HFFc6 (cell line): ENCODE measurements at places on chromosomes 7 and 10.

- DNase-seq: no peak
These were observed 24.1 kb downstream of the HIPK2 start for GRCh38 chr7:139753693-139754111.

DNA sequence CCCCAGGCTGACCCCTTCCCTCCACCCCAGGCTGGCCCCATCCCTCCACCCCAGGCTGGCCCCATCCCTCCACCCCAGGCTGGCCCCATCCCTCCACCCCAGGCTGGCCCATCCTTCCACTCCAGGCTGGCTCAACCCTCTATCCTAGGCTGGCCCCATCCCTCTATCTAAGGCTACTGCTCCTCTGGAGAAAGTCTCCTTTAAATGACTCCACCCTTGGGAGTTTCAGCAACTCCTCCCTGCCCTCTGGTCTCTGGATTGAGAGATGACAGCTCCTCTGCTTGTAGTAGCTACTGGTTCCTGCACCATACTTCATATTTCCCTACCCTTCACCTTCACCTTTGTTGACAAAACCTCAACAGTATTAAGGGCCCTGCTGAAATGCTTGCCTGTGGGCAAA is 8.5 kb downstream of the PRLHR start:
- no peak for DNase-seq

DNA sequence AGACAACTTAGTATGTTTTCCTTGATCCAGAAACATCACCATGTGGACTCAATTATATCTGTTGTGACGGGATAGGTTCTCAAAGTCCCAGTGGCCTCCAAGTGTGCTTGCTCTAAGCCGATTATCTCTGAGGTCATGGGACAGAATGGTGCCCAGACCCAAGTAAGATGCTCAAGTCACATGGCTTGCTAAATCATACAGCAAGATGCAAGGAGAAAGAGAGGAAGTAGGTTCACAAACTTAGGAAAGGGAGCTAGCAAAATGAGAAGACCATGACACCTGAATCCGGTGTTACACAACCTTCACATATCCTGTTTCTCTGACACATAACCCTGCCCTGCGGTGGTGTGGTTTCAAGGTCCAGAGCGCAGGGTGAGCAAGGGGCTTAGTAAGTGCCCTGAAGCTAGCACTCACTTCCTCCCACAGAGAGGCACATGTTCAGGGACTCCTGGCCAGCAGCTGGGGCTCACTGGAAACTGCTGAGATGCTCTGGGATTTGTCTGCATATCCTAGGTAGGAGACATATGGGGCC is 590.9 kb upstream of the ANKRD30A start:
- DNase-seq: no peak

DNA sequence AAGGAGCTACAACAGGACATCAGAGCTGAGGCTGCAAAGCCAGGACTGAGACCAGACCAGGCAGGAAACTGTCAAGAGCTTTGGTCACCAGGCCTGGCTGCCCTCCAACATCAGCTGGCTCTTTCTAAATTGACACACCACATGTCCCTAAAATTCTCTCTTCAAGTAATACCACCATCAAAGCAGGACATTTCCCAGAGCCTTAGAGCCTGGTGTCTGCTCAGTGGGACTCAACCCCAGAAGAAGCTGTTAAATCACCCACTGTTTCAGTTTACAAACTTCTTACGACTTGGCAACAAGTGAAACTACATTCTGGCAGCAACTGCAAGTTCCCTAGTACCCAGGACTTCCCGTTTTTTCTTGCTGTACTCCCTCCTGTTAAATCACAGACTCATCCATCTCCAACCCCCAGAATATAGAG is 3.8 kb upstream of the IL6 start:
- DNase-seq: peak; percentile 34

DNA sequence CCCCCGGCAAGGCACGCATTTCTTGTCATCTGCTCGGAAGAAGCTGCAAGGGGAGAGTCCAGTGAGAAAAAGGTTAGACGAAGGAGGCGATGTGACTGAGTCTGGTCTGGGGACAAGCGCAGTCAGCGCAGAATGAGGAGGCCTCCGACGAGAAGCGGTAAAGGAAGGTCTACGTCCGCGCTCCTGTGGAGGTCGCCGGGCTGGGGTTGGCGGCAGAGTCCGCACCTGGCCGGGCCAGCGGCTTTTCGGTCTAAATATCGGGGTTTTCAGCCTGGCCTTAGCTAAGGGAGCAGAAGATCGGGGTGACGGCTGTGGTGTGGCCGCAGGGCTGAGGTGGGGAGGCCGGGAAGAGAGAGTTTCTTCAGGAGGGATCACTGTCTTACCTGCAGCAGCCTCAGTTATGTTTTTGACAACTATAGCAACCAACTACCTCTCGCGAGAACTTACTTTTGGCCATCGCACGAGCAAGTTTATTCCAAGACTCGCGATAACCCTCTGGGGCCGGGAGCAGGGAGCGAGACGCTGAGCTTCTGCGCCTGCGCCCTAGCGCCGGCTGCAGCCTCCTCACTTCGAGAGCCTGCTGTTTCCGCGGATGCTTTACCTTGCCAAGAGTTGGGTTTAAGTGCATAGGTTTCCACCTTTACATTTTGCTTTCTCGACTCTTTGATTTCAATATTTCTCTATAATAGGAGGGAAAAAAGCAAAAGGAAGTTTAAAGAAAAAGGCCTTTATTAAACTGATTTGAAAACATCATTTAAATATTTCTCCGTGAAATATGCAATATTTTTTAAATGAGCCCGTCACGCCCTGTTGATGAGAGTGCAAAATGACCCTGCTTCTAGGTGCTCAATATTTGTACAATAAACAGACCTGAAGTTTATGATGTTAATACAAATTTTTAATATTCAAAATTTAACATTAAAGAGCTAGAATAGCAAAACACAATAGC is at the start of gene CFAP70:
TSS of gene CFAP70 (minus strand) at position 534 of the 949 bp plus-strand sequence. CDS start 4,068 bp downstream, outside the sequence.
- DNase-seq: peak; percentile 93

GRCh38 chr7:108142675-108143259 is 12.6 kb upstream of the LAMB4 start:
- DNase-seq: no peak

GRCh38 chr10:114810926-114811325 is 10.7 kb upstream of the FHIP2A start:
- no peak for DNase-seq

DNA sequence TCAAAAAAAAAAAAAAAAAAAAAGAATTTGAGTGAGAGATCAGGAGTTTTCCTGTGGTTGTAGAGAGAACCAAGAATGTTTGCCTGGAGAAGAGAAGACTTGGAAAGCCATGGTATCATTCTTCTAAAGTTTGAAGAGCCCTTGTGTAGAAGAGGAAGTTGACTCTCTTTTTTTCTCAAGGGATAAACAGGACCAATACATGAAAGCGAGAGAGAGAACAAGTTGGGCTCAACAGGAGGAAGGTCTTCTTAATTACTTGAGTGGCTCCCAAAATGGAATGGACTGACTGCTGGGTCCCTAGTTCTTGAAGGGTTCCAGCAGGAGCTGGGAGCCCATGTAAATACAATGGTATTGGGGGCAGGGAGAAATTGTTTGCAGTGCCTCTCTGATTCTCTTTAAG is 173.3 kb upstream of the ADO start:
- DNase-seq: no peak

- DNase-seq: no peak
These were observed 496.3 kb upstream of the KLF6 start for GRCh38 chr10:4281190-4281825.

DNA sequence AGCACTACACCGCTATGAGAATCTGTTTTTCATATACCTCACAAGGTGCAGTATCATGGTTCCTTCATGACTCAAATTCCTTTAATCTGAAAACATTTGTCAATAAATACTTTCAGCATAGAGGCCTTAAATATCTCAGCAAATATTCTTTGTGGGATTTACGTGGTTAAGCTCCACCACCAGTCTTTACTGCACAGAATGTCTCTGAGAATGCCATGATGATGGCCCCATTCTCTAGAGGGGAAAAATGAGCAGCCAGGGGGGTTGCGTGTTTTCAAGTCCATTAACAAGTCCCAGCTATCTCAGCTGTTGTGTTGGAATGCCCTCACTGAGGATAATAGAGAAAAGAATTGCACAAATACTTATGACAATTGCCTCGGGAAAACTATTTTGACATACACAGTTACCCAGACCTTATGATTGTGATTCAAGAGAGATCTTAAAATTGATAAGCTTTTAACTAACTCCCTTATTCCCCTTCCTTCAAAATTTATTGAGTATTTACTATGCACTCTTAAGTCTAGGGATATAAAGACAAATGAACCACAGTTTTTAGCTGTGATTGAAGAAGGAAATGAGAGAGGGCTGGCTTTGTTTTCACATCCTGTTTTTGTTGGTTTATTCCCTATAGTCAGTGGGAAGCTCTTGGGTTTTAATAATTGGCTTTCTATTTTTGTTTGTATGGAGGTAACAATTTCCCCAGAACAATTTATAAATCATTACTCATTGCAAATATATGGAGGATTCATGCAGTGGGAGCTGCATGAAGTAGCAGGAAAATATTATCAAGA is 176.5 kb upstream of the VWC2 start:
- no peak for DNase-seq

- peak; percentile 30 for DNase-seq
These were observed 11.8 kb upstream of the TIAL1 start for GRCh38 chr10:119608316-119609155.

GRCh38 chr7:148480479-148481146 is 110.0 kb upstream of the C7orf33 start:
- DNase-seq: no peak

DNA sequence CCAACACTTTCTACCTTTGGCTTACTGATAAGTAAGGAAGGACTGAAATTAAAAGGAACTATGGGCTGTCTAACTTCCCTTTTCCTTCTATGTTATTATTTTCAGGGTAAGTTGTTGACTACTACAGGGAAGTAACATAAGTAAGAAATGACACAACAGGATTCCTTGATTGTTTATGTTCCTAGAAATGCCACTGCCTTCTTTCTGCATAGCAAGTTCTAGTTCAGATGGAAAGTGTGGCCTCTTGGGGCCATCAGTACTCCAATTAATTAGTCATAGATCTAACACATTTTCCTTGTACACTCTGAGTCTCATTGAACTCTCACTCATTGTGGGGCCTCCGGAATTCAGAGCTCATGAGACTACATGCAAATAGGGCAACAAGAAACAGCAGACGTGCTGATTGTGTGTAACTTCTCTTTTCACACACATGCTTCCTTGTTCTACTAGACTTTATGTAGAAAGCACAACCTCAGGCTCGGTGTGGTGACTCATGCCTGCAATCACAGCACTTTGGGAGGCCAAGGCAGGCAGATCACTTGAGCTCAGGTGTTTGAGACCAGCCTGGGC is 35.3 kb upstream of the HIBADH start:
- peak; percentile 30 for DNase-seq

- no peak for DNase-seq
These were observed 75.9 kb upstream of the PCBD1 start for GRCh38 chr10:70964245-70964644.

DNA sequence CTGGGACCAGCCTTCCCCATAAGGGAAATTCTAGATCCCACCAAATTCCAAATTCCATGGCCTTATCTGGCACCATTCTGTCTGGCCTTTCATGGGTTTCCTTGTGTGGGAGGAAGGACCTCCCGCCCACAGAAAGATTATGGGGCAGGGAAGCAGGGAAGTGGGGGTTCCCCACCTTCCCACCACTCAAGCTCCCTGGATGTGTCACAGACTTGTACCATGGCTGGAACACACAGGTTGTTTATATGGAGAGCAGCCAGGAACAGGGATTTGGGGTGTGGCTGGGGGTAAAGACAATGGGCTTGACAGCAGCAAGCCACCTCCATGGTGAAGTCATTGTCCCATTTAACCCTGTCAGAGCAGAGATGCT is 18.3 kb downstream of the UNC5B start:
- DNase-seq: no peak

DNA sequence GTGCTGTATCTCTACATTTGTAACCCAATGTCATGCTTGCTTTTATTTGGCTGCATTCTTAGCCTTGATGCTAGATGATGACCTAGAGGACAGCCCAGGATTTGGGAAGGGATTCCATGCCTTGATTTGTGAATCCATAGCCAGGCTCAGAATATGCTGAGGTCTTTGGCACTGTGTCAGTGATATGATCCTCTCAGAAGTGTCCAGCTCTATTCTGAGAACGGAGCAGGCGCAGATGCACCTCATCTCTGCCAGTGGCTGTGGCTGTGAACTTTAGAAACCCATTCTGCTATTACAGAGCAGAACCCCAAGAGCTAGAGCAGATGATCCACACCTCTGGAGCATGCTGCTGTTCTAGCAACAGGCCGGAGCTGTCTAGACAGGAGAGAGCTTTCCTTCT is 212.8 kb downstream of the TRIL start:
- no peak for DNase-seq

GRCh38 chr10:75440271-75440793 is 8.9 kb downstream of the LRMDA start:
- no peak for DNase-seq

DNA sequence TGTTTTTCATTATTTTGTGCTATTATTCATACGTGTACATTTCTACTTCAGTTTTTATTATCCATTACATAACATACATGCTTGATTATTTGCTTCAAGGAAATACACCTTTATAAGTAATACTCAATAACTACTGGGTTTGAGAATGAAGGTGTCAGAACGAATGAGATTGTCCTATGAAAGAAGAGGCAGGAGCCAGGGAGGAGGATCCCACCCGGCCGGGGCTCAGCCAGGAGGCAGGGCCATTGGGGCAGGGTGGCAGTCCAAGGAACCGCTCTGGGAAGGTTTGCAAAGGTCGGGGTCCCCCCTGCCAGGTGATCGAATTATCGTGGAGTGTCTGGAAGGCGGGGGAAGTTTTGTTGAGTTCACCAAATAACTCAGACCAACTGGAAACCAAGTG is 9.1 kb downstream of the TRIM56 start:
- no peak for DNase-seq

GRCh38 chr10:31829776-31830175 is 98.9 kb downstream of the ARHGAP12 start:
- DNase-seq: no peak

GRCh38 chr10:132101529-132101928 is 35.8 kb downstream of the JAKMIP3 start:
- DNase-seq: no peak

GRCh38 chr7:48048113-48048512 is 12.8 kb downstream of the C7orf57 start:
- no peak for DNase-seq

DNA sequence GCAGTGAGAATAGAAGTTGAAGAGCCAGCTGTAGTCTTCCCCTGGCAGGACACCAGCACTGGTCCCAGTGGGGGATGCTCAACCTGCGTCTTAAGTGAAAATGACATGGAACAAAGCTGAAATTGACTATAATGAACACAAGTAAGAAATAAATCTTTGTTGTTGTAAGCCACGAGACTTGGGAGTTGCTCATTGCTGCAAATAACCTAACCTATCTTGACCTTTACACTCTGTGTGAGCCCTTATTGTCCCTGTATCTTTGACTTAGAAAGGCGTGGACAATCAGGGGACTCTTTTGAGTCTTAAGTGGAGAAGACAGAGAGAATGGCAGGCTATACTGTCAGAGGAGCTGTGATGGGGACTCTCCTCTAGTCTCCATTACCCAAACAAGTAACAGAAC is 16.9 kb downstream of the ZC3HAV1L start:
- no peak for DNase-seq

DNA sequence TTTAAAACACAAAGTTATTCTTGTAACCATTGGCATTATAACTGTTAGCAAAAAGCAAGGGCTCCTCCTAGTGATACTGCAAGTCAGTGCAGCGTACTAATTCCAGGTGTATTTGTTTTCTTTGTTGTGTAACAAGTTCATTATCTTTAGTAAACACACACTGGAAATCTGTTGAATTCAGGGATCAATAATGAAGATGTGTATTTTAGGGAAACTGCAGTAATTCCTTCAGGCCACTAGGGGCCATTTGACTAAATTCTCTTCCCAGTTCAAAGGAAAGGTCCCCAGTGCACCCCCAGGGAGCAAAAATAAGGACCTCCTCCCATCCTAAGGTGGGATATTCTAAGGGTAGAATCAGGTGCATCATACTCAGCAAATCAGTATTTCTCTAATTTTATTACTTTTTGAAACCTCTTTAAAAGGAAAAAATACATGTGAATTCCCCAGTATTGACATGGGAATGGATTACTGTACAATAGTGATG is 158.6 kb upstream of the LYZL1 start:
- peak; percentile 8 for DNase-seq
